ENCODE measurements at places on chromosomes 12 and 14.

- DNase-seq, result peak; percentile 66
These were observed 2.7 kb downstream of the CHD4 start for GRCh38 chr12:6604259-6605029.

DNA sequence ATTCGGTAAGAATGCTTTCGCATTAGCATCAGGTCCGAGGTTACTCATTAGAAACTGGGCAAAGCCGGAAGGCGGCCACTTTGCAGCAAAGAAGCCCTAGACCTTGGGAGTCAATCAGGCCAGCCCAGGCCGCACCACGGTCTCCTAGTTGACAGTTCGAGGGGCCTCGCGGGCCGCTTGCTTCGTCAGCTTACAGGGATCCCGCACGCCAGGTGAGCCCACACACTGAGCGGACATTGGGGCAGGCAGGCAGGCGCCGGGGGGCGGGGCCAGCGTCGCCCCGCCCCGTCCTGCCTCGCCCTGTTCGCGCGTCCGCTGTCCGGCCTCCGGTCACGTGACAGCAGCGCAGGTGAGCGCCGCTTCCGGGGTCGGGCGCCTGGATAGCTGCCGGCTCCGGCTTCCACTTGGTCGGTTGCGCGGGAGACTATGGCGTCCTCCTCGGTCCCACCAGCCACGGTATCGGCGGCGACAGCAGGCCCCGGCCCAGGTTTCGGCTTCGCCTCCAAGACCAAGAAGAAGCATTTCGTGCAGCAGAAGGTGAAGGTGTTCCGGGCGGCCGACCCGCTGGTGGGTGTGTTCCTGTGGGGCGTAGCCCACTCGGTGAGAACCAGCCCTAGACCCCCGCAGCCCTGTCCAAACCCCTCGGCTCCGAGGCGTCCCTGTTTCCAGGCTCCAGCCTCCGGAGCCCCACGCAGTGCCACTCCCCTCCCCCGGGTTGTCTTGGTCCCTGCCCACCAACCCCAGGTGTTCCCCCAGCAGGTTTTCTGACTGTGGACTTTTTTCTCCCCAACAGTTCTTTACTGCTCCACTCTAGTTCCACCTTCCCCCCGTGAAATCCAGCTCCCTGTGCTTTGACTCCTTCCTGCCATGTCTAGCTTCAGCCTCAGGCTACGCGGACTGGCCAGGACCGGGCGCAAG is at the start of gene PIP4K2C:
Gene PIP4K2C, plus strand, starts transcription at position 329 of the 918 bp plus-strand sequence. Its CDS starts 98 bp downstream, at position 427.
- DNase-seq, result peak; percentile 33

- no peak for DNase-seq
These were observed 19.8 kb downstream of the PPM1H start for GRCh38 chr12:62915204-62915529.

GRCh38 chr12:12872934-12873275 is 18.5 kb upstream of the GPRC5A start:
- DNase-seq, result peak; percentile 69

DNA sequence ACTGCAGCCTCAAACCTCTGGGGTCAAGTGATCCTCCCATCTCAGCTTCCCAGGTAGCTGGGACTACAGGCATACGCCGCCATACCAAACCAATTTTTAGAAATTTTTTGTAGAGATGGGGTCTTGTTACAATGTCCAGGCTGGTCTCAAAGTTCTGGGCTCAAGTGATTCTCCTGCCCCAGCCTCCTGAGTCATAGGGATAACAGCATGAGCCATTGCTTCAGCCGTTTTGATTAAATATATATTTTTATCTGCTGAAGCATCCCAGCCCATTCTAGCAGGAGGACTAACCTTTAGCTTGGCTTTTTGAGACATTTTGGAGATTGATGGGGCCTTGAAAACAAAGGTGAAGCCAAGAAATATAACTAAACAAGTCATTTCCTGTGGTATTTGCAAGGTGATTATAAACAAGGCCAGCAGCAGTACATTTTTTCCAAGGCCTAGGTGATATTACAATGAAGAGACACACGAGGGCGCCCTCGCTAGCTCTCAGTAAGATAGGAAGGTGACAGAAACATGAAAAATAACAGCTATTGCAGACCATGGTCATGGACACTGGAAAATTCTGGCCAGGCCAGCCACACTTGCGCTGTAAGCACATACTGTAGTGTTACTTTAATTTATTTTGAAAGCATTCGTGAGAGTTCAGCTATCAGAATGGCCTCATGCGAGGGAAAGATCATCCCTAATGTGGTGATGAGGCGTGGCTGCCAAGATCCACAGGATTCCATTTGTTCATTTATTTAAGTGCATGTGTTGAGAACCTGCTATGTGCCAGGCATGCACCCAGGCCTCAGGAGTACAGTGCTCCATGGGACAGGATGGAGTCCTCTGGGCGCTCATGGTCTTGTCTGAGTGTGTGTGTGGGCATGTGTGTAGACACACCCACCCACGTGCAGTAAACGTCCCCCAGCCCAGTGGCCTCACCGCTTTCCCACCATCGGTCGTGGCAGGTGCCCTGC is 63.5 kb downstream of the DGLUCY start:
- peak; percentile 61 for DNase-seq

- peak; percentile 69 for DNase-seq
These were observed 47.0 kb upstream of the LGR5 start for GRCh38 chr12:71392521-71393145.

DNA sequence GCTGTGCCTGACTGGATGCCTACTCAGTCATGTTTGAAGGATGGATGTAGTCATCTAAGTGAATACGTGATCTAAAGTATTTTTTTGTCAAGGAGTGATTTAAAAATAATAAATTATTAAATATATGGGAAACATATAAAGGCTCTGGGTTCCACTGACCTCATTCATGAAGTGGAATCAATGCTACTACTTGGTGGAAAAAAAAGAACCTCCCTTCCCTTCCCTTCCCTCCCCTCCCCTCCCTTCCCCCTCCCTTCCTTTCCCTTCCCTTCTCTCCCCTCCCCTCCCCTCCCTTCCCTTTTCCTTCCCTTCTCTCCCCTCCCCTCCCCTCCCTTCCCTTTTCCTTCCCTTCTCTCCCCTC is 162.7 kb downstream of the ESRRB start:
- DNase-seq, result no peak

- no peak for DNase-seq
These were observed 1646.2 kb upstream of the FLRT2 start for GRCh38 chr14:83883732-83884131.

DNA sequence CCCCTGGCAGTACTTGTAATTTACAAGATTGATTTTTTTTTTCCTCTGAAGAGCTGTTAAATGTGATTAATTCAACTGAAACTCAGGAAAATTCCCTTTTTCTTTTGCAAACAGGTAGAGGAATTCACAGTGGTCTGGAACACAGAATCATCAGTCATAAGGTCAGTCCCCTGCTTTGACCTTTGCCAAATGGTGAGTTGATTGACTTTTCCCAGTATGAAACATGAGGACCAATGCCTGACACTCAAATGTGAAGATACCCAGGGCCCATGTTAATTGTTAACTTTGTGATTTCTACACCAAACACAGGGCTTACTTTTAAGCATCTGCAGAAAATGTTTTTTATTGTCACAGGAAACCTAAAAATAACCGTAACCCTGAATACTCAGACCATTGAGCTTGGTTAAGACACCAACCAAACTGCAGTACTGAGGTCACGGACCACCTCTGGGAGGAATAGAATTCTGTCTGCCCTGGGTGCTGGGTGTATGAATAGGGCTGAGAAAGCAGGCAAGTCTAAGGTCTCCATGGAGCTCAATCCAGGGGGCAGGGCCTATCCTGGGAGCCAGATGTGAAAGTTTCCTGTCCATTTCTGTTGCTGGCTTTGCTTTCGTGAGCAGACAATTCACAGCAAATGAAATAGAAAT is 192.4 kb downstream of the TMX1 start:
- no peak for DNase-seq

GRCh38 chr14:89251061-89251460 is 166.0 kb downstream of the FOXN3 start:
- no peak for DNase-seq

- DNase-seq, result no peak
These were observed 678.6 kb downstream of the TMTC2 start for GRCh38 chr12:83365317-83365716.

GRCh38 chr14:71595441-71595840 is 336.8 kb upstream of the RGS6 start:
- no peak for DNase-seq

DNA sequence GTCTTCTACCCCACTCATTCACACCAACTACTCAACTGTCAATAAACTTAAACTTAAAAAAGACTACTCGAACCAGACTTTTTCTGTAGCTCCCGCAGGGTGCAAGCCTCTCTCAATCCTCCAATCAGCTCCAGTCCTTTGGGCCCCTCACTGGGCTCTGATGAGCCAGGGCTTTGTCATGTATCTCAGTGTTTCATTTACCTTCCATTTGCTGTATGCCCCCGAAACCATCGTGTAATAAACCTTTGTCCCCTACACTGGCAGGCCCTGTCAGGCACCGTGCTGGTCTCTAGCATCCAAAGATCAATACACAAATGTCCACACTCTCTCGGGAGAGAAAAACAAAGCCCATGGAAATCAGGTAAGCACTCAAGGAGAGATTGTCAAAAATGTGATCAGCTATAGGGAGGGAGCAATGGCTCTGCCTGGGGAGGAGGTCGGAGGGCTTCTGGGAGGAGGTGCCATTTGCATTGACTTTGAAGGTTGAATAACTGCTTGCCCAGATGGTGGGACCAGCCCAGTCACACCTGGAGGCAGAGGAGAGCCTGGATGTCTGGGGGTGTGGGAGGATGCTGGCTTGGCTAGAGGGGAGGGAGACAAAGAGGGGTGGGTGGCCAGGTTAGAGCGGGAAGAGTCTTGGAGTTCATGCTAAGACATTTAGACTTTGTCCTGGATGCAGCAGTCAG is 42.1 kb upstream of the DICER1 start:
- no peak for DNase-seq

GRCh38 chr12:75814851-75815754 is 216.5 kb downstream of the PHLDA1 start:
- peak; percentile 94 for DNase-seq

GRCh38 chr12:108846290-108846701 is 11.1 kb downstream of the SSH1 start:
- DNase-seq, result no peak

DNA sequence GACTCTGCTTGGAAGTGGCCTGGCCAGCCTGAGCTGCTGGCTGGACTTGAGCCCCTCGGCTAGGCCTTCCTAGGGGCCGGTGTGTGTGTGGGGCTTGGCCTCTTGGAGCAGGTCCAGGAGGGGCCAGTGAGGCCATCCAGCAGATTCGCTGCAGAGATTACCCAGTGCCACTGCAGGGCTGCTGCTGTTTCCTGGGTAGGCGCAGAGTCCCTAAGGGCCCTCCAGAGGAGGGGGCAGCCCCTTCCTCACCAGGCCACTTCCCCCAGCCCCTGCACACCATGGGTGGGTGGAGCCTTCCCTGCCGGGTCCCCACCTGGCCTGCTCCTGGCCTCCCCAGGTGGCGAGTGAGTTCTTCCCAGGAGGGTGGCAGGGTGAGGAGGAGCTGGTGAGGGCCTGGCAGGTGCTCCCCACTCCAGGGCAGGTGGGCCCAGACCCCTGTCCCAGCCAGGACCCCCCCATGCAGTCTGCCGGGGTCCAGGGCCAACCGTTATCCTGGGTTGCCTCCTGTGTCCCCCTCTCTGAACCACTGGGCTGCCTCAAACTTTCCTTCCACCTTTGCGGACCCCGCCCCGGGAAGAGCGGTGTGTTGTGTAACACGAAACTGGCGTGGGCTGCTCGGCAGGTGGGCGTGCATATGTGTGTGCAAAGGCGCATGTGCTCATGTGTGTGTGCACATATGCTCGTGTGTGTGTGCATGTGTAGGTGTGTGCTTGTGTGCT is 25.1 kb downstream of the ASPG start:
- no peak for DNase-seq

- peak; percentile 26 for DNase-seq
These were observed 203.6 kb downstream of the NOVA1 start for GRCh38 chr14:26394150-26394810.

GRCh38 chr14:99213101-99213500 is 58.9 kb downstream of the BCL11B start:
- DNase-seq, result peak; percentile 94

DNA sequence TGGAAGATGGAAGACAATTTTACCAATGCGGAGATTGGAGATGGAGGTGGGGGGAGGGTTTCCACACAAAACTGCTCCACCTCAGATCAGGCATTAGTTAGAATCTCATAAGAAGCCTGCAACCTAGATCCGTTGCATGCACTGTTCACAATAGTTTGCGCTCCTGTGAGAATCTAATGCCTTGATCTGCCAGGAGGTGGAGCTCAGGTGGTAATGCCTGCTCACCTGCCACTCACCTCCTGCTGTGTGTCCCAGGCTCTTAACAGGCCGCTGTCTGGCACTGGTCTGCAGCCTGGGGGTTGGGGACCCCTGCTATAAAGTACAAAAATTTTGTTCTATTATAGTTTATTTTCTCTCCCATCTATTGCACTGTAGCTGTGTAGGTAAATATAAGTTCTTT is 84.9 kb upstream of the FOXG1 start:
- DNase-seq, result no peak

DNA sequence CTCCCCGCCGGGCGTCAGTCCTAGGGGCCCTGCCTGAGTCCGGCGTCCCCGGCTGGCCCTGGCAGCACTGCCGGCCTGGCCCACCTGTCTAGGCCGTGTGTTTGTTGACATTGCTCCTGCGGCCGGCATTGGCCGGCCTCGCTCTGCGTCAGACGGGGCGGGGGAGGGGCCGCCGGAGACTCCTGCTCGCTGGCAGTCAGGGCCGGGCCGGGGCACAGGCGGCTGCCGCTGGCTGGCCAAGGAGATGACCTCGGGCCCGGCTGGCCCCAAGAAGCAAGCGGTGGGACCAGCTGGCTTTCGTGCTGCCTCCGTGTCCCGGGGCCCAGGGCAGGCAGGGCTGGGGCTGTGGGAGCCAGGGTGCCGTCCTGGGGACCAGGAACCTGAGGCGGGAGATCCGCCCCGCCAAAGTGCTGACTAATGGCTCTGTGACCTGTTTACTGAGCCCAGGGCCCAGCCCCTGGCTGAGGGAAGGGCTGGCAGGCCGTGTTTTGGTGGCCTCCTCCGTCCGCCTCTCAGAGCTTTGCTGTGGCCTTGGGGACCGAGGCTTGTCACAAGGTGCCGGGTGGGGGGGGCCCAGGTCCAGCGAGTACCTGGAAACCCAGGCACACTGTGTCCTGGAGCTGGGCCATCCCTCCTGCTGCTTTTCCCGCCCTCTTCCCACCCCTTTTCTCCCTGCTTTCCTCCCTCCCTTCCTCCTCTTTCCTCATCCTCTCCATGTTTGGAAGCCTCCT is 1.8 kb downstream of the ULK1 start:
- DNase-seq, result peak; percentile 80

DNA sequence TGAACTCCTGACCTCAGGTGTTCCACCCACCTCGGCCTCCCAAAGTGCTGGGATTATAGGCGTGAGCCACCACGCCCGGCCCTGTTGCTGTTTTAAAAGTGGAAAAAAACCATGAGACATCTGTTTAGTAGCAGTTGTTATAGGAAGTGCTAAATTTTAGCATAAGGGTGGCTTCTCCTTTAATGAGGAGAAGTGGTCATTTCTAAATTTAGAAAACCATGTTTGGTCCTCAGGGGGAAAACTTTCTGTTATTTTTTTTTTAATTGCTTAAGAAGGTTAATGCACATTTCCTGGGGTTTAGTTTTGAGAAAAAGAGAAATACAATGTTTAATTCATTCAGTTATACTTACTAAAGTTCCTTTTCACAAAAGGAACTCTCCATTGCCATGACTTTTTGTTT is 102.1 kb downstream of the MYRFL start:
- DNase-seq, result no peak
